ENCODE measurements at places on chromosomes 5 and 9. TPM values are rescaled to one million over a fixed set of nuclear protein-coding genes. Genes with fewer than 3 reads are reported as not detected.

Gene SLC34A3
- not detected for total RNA-seq

Gene INSYN2B
- total RNA-seq, result 0.30 TPM

Gene BTNL8
- total RNA-seq, result not detected

Gene NMUR2
- not detected for total RNA-seq

Gene CDX1
- total RNA-seq, result not detected

Gene KDM3B
- total RNA-seq, result 36.9 TPM

GRCh38 chr9:98412101-98412842 lies 156.8 kb upstream of the TBC1D2 start:
- DNase-seq, result no peak

DNA sequence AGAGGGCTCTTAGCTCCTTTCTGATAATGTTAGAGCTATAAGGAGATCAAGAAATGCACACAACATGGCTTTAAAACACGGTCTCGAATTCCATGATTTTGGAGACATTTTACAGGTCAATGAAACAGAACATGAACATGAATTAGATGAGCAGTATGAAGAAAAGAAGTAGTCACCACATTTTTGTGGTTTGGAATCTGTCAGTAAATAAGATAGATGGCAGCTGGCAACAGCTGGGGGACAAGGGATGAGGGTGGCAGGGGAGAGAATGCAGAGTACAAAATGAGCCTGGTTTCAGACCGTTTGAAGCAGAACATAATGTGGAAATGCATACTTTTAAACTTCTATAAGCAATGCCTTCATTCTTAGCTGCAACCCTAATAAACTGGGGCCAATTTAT lies 107.1 kb downstream of the OXCT1 start:
- DNase-seq, result no peak

- no peak for DNase-seq
These were observed 25.5 kb upstream of the RUSC2 start for GRCh38 chr9:35464141-35465025.

DNA sequence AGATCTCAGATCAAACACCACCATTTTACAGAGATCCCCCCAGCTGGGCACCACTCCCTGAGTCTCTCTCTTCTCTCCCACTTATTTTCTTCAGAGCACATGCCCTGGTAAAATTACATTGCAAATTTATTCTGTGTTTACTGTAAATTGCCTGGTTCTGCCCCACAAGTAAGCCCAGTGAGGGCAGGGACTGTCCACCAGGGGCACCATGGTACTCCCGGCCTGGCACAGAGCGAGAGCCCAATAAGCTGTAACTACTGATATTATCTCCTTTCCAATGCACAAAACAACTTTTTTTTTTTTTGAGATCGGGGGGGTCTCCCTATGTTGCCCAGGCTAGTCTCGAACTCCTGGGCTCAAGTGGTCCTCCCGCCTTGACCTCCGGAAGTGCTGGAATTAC lies 123.0 kb downstream of the PAX5 start:
- no peak for DNase-seq

DNA sequence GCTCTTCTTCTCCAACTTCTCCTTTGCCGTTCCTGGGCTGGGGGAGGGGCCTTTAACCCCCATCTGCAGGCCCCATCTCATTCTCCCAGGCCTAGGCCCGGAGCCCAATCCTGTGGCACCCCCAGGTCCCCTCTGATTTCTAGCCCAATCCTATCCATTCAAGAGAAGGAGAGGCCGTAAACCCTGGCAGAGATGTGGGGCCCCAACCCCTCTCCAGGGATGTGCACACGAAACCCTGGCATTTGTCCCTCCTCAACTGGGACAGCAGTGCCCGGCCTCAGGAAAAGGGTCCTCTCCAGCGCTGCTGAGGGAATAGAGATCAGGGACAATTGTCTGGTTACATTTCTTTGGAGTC lies 24.2 kb upstream of the ADAMTS2 start:
- no peak for DNase-seq

DNA sequence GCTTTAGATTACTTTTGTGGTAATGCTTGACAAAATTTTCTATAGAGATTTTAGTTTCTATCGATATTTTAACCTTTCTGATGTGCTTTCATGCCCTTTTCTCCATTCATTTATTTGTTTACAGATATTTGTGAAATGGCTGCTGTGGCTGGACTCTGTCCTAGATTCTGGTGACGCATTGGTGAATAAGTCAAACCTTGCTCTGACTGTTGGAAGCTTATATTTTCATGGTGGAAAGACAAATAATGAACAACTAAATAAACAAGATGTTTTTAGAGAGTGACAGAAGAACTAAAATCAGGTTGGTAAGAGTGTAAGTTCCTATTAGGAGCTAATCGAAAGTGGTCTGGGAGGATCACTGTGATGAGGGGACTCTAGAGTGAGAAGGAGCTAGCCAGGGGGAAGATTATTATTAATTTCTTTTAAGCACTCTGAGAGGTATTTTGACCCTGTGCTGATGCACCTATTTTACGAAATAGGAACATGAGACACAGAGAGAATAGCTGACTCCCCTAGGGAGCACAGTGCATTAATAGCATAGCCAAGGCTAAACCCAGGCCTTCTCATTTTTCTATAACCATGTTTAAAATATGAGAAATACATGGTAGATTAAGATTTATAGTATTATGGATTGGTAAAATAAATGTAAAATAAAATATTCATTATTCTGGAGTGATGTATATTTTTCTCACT lies 411.9 kb upstream of the ARRDC3 start:
- DNase-seq, result no peak

DNA sequence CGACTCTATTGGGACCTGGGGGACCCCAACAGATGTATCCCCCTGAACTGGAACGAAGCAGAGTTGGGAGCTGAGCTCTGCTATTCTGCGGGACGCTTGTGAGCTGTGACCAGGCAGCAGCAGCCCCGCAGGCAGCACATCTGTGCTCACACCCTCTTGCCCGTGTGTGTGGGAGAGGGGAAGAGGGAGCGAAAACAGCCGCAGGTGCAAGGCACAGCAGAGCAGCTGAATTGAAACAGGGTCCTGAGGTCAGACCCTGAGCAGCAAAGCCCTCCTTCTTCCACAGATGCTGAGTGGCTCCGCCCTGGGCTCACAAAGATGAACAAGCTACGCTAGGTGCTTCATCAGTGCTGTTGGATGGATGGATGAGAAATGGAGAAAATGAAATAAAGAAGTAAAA lies 198.7 kb downstream of the HSPA4 start:
- DNase-seq, result no peak

DNA sequence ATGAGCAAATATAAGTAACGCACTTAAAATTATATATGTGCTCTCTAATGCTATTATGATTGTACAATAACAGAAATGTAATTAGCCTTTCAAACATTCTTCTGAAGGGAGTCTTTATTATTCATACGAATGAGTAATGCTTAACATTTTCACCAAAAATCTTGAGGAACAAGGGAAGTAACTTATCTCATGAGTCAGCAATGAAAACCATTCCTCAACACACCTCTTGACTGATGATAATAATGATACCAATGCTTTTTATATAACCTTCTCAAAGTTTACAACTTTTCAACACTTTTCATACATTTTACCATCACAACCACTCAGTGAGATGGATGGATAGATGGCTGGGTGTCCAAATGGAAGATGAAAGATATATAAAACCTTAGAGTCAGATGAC lies 369.3 kb downstream of the BNC2 start:
- no peak for DNase-seq

GRCh38 chr5:55923177-55923771 lies 71.5 kb downstream of the IL6ST start:
- peak; percentile 53 for DNase-seq

- DNase-seq, result no peak
These were observed 564.3 kb upstream of the ZNF608 start for GRCh38 chr5:125310749-125311148.

DNA sequence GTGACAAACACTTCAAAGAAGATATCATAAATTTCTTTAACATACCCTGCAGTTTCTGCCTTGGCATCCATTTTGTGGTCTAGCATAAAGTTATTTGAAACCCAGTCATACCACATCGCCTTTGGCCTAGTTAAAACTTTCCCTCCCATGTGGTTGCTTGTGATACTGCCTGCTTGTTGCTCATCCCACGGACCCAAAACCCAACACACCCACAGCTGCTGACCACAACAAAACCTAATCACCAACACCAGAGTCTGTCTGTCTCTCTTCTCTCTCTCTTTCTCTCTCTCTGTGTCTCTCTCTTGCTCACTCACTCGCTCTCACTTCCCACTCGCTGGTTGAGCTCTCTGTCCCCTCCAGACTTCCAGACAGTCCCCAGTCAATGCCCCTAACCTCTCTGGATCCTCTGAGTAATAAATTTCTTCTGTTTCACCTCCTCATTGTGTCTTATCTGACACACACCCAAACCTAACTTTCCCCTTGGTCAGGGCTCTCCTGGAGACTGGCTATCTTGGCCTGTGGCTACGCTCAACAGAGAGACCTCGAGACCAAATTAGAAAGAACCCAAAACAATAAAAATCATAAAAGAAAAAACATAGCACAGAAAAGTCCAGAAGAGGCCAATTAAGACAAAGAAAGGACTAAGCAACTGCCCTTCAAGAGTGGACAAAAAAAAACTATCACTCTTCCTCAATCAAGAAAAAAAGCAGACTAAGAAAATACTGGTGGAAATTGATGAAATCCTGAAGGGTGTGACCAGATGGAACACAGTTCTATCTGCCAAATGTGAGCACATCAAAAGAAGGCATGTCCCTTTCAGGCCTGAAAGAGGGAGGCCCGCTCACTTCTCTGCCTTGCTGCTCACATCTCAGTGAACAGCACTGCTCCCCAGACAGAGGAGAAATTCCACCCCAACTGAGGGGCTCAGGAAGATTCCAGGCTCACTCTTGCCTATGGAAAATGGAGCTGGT lies 41.5 kb downstream of the TTLL11 start:
- no peak for DNase-seq

DNA sequence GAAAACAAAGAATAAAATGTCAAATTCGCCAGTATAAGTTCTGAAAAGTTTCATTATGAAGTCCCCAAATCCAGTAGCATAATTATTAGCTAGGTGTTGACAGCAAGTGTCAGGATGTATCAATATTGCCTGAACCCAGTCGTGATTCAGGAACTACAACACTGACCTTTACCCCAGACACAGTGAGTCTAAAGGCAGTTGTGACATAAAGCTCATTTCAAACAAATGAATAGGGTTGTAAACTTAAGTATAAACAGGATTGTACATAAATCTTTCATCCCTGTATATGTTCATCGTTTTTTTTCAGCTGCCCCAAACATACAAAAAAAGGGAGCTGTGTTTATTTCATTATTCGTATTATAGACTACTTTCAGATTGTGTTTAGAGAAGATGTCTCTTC lies 385.7 kb downstream of the PLK2 start:
- DNase-seq, result no peak

DNA sequence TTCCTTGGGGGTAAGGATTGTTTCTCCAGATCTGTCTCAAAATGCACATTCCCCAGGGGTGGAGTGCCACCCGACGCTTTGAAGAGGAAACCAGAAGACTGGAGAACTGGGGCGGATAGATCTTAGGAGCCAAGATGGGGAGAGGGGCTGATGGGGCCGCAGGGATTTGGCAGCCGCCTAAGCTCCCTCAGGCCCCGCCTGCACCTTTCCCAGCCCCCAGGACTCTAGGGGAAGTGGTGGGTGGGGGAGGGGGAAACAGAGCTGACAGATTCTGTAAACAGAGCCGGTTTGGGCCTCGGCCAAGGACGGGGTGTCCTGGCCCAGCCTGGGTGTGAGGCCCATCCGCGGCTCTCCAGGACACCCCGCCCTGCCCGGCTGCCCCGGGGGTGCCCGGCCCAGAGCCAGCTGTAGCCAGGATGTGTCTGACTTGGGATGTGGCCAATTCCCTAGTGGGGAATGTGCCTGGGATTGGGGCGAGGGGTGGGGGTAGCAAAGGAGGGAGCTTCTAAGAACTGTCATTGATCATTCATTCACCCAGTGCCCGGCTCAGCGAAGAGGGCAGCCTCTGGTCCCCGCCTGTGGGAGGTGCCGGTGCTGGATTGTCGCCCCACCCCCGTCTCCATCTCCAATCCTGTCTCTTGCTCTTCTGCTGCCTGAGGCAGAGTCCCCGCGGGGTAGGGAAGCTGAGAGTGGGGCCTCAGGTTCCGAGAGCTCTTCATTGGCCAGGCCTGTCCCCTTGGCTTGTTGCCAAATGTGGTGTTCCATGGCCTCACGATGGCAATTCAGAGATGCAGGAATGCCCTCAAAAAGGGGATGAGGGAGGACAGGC lies 54.8 kb upstream of the CDKN2AIPNL start:
- peak; percentile 99 for DNase-seq

DNA sequence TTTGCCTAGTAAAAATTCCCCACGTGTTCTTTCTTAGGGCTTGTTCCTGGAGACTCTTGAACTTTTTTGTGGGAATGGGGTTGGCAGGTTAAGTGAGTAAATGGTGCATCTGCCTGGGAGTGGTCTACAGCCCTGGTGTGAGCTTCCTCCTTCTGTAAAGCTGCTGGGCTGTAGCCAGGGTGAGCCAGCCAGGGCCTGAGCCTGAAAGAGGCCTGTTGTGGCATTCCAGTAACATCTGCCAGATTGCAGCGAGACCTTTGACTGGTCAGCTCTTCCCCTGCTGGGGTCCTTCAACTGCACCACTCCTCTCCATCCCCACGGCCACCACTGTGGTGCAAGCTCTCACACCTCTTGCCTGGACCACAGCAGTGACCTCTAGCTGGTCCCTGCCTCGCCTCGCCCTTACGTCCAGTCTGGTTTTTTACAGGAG lies 47.5 kb downstream of the SLC22A5 start:
- DNase-seq, result peak; percentile 78

- no peak for DNase-seq
These were observed 113.4 kb downstream of the PAPPA start for GRCh38 chr9:116267021-116267420.

Measured in Right ventricle myocardium superior (tissue), 1 donor.